ENCODE measurements at places on chromosomes 16 and 17.

GRCh38 chr17:48412841-48413240 is 17.2 kb downstream of the SKAP1 start:
- peak; percentile 61 for DNase-seq

GRCh38 chr17:35086931-35087573 is 23.5 kb upstream of the RFFL start:
- DNase-seq: no peak

DNA sequence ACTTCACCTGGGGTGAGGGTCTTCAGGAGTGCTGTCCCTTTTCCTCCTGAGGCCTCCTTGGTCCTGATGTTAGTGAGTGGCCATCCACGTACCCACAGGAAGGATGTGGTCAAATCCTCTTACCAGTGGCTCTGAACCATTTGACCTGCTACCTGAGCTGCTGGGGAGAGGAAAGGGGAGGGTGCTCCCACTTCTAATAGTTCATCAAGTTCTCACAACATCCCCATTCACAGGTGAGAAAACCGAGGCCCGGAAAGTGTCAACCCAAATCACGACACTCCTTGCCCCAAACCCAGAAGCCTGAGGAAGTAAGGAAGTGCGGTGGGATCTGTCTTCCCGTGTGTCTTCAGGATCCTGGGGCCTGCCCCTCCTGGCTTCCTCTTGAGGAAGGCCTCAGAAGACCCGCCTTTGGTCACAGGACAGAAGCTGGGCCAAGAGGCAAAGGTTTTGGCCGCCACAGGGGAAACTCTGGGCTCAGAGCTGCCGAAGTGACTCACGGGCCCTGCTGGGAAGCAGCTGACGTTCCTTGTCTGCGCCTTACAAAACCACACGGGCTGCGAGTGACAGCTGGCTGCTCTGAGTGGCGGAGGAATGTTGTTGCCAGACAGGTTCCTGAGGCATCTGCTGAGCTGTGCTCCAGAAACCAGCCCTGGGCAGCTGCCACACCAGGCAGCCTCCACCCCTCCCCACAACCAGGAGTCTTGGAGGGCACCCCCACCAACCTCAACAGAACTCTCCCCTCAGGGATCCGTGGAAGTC is 13.9 kb upstream of the KIFC3 start:
- no peak for DNase-seq

GRCh38 chr17:57739402-57740234 is 5.5 kb downstream of the CCDC182 start:
- no peak for DNase-seq

GRCh38 chr17:32541640-32542039 is 54.8 kb downstream of the CDK5R1 start:
- DNase-seq: no peak

- DNase-seq: no peak
Measured at GRCh38 chr17:79984045-79984840, 51.4 kb downstream of the TBC1D16 start.

DNA sequence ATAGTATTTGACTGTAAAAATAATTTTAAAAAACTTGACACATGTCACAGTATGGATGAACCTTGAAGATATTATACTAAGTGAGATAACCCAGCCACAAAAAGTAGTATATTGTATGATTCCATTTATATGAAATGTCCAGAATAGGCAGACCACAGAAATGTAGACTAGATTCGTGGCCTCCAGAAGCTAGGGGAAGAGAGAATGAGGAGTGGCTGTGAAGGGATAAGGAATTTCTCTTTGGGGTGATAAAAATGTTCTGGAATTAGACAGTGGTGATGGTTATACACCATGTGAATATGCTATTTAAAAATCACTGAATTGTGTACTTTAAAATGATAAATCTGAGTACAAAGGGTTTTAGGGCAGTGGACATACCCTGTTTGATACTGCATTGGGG is 253.1 kb upstream of the DYNLRB2 start:
- no peak for DNase-seq

GRCh38 chr17:80818871-80819270 is 172.8 kb upstream of the CHMP6 start:
- DNase-seq: no peak

GRCh38 chr16:70689035-70689969 is 3.4 kb upstream of the MTSS2 start:
- DNase-seq: no peak

DNA sequence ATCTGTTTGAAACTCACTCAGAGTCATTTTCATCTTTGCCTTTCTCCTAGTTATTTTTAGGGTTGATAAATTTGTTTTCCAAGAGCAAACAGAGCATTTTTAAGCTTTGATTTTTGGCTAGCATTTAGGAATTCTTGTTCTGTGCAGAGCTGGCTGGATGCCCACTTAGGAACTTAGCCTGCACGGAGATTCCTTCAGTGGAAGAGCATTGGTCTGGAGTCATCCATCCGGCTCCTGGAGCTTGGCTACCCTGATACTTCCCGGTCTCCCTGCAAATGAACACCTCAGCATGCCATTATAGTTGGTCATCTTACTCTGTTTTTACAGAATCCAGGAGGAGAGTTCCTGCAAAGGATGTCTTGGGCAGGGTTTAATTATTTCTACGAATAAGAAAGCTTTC is 57.1 kb downstream of the SPECC1 start:
- DNase-seq: no peak

- no peak for DNase-seq
Measured at GRCh38 chr16:66256919-66257318, 109.6 kb upstream of the CDH5 start.

DNA sequence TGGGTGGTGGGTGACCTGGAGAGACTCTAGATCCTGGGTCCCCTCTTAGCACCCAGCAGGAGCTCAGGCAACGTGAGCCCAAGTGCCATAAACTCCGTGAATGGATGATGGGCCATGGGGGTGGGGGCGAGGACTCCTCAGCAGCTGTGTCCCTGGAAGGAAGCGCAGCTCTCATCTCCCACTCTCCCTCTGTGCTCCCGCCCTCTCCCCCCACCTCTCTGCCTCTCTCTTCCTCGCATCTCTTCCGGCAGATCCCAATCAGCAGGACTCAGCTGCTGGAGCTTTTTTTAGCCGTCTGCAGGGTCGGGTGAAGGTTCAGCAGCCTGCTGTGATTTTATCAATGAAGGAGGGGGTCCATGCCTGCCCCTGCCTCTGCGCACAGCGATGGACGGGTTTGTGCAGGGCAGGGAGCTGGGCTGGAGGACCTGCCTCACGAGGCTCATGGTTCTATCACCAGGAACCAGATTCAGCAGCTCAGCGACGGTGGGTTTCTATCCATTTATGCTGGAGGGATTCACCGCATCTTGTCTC is 8.3 kb downstream of the CCR7 start:
- no peak for DNase-seq

DNA sequence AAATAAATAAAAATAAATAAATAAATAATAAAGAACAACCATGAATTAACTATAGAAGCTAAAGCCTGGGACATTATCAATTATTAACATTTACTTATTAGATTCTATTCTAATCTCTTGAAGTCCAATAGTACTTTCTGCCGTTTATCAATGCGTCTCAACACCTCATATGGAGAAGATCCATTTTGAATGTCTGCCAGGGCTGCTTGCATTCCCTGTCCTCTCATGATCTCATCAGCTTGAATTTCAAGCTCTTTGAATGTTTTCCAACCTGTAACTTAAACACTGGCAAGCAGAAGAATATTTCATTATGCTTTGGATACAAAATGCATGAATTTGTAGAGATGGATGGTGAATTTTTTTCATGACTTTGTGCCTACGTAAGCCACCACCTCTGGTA is 191.9 kb upstream of the ANKFN1 start:
- no peak for DNase-seq

- no peak for DNase-seq
Measured at GRCh38 chr17:62782730-62783270, 25.3 kb downstream of the MARCHF10 start.

DNA sequence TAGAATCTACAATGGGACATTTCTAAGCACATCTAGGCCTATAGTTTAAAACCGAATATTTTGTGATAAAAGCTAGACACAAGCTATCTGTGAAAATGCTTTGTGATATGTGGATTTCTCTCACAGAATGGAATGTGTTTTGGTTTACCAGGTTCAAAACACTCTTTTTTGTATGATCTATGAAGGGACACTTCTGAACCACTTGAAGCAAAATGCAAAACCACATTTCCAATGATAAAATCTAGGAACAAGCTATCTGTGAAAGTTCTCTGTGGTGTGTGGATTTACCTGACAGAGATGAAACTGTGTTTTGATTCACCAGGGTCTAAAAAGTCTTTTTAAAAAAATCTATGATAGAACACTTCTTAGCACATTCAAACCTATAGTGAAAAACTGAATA is 2192.4 kb downstream of the TP53TG3F start:
- no peak for DNase-seq

DNA sequence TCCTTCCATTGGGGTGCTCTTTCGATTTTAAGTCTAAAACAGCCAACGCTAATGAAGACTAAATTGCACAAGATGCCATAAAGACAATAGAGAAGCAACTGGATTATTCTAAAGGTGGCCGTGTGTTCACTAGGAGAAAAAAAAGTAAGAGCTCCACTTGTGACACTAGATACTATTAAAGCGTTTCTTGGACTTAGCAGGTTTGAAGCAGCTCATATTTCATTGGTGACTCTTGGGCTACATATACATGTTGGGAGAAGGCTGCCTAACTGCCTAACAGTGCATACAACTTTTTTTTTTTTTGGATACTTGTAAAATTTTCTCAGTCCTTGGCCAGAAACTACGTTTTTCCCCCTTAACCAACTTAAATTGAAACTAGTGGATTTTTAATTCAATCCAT is 111.8 kb upstream of the NOG start:
- DNase-seq: no peak

GRCh38 chr17:73841431-73842060 is 197.3 kb upstream of the SDK2 start:
- DNase-seq: no peak

- no peak for DNase-seq
Measured at GRCh38 chr16:15782573-15783365, 74.1 kb downstream of the MYH11 start.

GRCh38 chr16:82432261-82432660 is 194.5 kb upstream of the CDH13 start:
- no peak for DNase-seq

DNA sequence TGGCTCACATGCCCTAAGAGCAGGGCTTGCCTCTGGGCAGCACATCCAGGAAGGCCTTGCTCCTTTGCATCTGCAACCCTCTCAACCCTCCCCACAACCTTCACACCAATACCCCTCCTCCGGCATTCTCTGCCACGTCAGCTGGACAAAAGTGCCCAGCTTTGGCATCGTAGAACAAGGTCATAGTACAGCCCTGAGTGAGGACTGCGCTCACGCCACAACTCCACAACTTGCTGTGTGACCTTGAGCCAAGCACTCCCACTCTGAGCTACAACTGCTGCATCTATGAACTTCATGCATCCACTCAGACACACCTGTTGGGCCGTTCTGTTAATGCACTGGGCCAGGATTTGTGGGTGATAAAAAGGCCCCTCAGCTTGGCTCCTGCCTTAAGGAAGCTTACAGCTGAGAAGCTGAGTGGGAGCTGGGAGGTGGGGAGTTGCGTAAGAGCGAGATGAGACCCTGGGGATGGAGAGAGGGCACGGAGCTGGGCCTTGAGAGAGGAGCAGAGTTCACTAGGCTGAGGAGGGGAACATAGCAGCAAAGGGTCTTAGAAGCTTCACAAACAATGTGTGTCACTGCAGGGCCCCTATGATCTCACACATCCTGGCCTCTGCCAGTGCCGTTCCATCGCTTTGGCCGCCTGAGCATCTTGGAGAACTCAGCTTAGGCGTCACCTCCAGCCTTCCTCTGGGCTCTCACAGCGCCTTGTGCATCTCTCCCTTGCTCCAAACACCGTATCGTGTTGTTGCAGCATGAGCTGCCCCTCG is 8.6 kb upstream of the MRC2 start:
- DNase-seq: no peak

DNA sequence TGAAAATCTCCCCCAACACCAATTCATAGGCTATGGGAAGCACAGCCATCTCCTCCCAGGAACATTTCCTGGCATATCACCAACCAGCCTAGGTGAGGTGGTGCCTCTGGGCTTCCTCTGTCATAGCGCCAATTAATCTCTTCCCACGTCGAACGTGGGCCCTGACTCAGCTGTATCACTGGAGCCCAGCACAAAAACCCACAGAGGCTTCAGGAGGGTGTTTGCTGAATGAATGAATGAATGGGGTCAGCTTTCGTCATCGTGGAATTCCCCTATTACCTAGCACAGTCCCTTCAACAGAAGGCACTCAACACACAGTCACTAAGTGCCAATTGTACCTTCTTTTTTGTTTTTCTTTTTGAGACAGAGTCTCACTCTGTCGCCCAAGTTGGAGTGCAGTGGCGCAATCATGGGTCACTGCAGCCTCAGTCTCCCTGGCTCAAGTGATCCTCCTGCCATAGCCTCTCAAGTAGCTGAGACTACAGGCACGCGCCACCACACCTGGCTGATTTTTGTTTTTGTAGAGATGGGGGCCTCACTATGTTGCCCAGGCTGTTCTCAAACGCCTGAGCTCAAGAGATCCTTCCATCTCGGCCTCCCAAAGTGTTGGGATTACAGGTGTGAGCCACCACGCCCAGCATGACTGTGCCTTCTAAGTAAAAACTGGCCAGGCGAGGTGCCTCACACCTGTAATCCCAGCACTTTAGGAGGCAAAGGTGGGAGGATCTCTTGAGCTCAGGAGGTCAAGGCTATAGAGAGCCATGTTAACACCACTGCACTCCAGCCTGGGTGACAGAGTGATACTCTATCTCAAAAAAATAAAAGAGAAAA is 4.1 kb downstream of the ZNF688 start:
- no peak for DNase-seq

DNA sequence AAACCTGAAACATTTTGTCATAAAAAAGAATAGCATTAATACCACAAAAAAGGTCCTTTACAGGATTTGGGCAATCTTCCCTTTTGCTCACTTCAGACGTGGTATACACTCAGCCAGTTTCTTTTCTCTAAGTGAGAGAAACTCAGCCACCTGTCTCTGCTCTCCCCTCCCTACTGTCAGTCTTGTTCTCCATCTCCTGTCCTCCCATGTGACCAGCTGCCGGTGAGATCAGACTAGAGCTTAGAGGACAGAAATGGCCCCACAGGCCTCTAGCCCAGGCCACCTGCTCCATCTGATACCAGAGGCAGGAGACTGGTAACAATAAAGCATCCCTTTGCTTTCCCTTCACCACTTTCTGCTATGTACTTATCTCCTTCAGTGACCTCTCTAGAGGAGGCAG is 34.9 kb downstream of the CMC2 start:
- DNase-seq: no peak

GRCh38 chr16:29729116-29729521 is 16.7 kb downstream of the C16orf54 start:
- DNase-seq: no peak

Data from T-helper 2 cell (primary cell).